CD4-positive, alpha-beta T cell (primary cell): ENCODE measurements at places on chromosomes 1 and 21.

DNA sequence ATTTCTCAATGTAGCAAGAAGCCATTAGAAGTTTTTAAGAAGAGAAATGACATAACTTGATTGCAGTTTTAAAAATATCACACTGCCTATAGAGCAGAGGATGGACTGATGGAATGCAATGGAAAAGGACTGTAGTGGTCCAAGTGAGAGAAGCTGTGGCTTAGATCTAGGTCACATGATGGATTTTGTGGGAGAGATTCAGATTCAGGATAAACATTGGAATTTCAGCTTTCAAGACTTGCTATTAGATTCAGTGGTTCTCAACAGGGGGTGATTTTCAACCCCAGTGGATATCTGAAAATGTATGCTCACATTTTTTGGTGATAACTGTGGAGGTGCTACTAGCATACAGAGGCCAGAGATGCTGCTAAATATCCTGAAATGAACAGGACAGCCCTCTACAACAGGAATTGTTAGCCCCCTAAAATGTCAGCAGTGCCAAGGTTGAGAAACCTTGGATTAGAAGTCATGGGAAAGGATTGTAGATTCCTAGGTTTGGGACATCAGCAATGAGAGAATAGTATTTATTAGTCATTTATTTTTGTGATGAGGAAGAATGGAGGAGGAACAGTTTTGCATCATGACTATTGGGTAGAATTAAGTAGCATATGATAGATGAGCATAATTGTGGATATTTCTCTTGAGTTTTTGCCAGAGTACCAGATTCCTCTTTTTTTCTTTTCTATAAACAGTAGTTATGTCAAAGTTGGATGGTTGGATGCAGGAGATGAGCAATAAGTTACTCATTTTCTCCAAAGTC is 30.1 kb upstream of the KCNK2 start:
- no peak for DNase-seq

GRCh38 chr1:84859866-84860265 is 33.1 kb downstream of the LPAR3 start:
- no peak for DNase-seq

- no peak for DNase-seq
Measured at GRCh38 chr1:37439349-37439995, 34.9 kb upstream of the ZC3H12A start.

DNA sequence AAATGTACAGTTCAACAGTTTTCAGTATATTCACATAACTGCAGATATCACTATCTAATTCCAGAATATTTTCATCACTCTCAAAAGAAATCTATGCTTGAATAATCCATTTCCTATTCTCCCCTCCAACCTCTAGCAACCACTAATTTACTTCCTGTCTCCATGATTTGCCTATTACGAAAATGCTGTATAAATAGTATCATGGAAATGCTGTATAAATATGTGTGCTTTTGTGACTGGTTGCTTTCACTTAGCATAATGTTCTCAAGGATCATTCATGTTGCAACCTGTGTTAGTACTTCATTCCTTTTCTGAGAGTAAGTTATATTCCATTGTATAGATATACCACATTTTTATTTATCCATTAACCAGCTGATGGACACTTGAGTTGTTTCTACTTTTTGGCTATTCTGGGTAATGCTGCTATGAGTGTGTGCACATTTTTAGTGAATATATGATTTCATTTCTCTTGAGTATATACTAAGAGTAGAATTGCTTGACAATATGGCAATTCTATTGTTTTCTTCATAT is 115.6 kb downstream of the TNFSF18 start:
- no peak for DNase-seq

DNA sequence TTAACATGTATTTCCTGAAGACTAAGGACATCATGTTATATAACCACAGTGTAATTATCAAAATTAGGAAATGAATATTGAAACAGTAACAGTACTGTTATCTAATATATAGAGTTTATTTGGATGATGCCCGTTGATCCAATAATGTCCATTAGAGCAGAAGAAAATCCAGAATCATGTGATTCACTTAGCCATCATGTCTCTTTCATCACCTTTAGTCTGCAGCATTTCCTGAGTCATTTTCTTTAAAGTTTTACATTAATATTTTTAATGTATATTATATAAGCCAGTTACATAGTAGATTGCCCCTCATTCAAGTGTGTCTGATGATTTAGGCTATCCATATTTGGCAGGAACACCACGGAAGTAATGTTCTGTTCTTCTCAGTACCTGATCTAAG is 28.9 kb downstream of the MPZL1 start:
- no peak for DNase-seq

DNA sequence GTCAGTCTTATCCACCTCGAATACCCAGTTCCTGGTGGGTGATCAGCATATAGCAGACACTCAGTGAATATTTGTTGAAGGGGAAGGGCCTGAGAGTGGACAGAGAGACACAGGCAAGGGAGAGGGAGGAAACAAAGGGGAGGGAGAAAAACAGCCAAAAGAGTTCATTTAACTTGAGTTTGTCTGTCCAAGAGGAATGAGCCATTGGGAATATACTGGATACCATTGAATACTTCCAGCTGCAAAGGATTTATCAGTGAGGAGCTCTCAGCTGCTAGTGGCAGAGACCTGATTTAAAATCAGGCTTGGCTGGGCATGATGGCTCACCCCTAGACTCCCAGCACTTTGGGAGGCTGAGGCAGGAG is 11.5 kb upstream of the BGLAP start:
- no peak for DNase-seq

GRCh38 chr1:56301791-56302190 is 277.6 kb downstream of the PLPP3 start:
- no peak for DNase-seq

GRCh38 chr21:44596068-44596725 is 3.9 kb upstream of the KRTAP10-6 start:
- no peak for DNase-seq

DNA sequence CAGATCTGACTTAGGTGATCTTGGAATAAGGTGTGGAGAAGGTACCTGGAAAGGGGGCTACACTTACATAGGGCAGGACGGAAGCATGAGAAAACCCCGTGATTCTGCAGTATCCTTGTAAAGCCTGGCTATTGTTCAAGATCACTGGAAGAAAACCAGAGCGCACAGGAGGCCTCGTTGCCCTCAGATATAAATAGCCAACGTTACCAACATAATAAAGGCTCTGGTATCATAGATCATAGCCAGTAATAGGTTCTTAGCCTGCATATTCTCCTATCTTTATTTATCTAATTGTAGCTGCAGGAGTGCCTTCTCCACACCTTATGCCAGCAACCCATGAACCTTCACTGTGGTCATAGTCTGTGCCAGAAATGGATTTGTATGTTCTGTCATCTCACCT is 35.9 kb upstream of the MPZL1 start:
- no peak for DNase-seq

GRCh38 chr1:184563308-184563707 is 176.5 kb downstream of the C1orf21 start:
- DNase-seq = no peak

- DNase-seq = no peak
Measured at GRCh38 chr21:41432562-41433460, 6.8 kb downstream of the MX1 start.

DNA sequence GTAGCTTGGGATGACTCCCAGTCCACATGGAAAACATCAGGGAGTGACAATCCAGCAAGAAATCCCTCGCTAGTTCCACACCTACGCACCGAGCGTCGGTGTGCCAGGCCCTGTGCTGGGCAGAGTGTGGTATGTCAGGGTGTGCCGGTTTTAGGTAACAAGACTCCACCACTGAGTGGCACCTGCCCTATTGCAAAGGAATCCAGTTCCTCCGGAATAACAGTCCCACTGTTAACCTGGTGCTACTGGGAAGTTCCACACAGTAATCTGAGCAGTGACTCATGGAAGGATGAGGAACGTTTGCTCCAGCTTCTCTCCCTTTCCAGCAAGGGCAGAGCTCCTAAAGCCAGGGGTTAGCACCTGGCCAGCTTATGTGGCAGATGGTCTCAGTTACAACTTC is 14.3 kb downstream of the RNF207 start:
- no peak for DNase-seq

DNA sequence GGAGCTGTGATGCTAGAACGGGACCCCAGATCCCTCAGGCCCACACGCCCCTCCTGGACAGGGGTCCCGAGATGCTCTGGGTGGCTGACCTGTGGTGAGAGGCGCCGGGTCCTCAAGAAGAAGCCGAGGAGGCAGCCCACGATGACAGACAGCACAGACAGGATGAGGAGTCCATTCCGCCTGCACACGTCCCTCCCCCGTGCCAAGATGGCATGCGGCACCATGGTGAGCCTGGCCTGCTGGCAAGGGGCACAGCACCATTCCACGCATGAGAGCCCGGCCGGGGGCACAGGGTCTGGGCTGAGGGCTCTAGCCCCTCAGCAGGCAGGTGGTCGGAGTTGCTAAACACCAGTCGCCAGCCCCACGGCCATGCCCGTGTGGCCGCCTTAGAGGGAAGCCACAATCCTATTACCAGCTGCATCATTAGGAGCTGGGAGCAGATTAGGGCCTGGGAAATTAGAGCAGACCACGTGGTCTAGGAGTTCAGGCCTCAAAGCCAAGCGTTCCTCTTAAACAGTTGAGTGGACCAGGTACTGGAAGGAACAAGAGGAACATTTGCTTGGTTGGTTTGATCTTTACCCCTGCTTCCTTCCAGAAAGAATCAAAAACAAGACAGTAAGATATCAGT is at the start of gene SLC1A7:
Gene SLC1A7 (minus strand): TSS at position 413 of the 628 bp plus-strand sequence. CDS start 189 bp downstream, at position 224.
- no peak for DNase-seq

DNA sequence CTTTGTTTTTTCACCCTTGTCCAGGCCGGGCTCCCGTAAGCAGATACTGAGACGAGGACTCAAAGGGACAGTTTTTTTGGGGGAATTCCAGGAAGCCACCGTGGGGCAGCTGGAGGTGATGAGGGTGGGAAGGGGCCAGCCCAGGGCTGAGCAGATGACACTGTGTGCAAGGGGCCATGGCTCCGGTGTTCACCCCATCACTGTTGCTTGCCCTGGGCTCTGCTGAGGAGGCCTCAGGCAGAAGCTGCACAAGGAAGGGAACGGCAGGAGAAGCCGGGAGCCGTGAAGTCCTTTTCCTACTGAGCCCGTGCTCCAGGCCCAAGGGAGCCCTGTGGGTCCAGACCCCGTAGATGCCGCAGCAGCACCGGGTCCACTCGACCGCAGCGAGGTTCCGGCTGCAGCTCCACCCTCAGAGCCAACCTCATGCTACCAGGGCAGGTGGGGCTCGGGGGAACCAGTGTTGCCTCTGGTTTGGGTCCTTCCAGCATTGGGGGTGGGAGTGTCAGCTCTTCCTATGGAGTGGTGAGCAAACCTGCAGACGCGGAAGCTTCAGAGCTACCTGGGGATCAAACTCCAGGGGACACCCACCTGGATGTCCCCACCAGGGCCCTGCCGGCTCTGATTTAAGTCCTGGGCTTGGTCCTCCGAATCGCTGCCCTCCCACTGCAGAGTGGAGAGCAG is 4.3 kb upstream of the CALML6 start:
- no peak for DNase-seq

GRCh38 chr1:233514946-233515391 is 98.9 kb upstream of the KCNK1 start:
- no peak for DNase-seq

DNA sequence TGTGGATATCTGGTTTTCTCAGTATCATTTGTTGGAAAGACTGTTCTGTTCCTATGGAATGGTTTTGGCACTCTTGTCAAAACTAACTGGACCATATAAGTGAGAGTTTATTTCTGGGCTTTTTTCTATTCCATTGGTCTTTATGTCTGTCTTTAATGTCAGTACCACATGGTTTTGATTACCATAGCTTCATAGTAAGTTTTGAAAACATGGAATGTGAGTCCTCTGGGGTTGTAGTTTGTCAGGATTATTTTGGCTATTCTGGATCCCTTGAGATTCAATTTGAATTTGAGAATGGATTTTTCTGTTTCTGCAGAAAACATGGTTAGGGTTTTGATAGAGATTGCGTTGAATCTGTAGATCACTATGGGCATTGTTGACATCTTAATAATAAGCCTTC is 107.9 kb downstream of the ZFYVE9 start:
- DNase-seq = no peak

GRCh38 chr1:21938732-21939538 is 1.8 kb upstream of the HSPG2 start:
- DNase-seq = no peak

- no peak for DNase-seq
Measured at GRCh38 chr1:13901039-13901438, 201.1 kb downstream of the PRDM2 start.

DNA sequence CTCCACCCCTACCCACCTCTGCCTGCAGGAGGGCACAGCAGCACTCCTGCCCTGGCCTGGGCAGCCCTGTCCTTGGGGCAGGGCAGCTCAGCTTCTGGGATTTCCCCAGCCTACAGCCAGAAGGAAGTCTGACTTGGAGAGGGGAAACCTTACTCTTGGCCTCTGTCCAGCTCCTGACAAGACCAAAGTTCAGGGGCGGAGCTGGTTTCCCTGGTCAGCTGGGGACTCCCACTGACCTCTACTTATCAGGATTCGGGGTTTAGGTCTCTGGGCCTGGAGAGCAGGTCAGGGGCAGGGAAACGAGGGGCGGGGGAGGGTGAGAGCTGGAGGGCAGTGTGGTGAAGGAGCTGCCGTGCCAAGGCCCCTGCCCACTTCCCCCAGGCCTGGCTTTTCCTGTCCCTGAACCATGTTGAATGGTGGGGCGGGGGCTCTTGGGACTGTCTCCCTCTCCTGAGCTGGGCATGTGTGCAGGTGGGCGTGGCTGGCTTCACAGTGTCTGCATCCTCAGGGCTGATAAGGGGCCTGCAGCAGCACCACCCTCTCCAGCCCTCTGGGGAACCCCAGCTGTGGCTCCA is 16.8 kb upstream of the ETV3 start:
- DNase-seq = no peak

DNA sequence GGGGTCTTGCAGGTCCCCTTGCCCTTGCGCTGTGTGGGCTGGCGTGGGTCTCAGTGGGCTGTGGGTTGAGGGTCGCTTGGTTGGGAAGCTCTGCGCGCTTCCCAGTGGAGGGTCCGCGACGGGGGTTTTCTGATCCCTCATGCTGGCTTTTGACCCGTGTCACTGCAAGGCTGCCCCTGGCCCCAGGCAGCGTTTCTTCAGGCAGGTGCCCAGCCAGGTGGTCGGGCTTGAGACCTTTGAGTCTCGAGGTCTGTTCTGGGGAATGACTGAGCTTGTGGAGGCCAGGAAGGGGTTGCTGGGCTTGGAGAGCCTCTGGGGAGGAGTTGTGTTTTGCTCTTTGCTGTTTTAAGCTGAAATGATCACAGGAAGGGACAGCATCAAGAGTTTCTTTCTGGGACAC is 5.3 kb downstream of the SKI start:
- DNase-seq = peak; percentile 13

DNA sequence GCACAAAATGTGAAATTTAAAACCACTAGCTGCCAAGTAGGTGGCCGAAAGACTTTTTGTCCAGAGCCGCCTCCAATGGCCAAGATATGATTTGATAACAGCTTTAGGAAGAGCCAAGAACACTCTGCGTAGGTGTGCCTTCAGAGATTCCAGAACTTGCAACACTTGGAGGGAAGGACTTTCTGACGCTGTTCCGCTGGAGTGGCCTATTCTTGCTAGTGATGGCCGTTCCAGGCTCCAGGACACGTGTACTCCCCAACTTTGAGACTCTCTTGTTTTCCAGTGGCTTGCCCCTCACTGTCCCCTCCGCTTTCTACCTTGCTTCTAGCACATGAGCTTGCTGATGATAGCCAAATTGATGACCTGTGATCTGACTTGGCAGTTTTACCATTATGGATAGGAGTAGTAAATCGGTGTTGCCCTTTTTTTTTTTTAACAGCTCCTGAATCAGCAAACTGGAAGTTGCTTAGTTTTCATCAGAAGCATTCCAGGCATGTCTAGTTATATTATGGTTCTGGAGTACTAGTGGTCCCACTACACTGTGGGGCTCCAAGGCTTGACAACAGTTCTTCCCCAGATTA is 1.0 kb downstream of the PRDX6 start:
- no peak for DNase-seq

GRCh38 chr1:109296782-109297181 is 10.0 kb downstream of the MYBPHL start:
- DNase-seq = no peak
